ENCODE measurements at places on chromosomes 1 and 21.

DNA sequence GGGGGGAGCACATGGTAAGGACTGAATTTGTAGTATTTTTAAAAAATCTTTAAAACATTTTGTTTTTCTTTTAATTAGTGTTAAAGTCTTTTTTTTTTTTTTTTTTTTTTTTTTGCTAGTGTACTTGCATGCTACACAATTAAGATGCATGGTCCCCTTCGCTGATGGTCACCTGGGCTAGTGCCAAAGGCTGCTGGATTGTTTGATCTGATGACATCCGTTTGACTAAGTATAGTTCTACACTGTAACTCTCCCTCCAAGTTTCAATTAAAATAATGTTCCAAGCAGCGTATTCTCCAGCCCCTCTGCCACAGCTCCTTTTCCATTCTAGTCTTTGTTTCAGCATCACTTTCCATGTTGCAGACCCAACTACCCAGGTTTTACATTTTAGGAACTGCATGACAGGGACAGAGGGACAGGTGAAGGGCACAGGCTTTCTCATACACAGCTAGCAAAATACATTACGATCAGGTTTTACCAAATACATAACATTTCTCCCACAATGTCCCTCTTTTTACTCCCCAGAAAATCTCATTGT, 852 bp upstream of the RAVER2 start:
- DNase-seq: no peak

DNA sequence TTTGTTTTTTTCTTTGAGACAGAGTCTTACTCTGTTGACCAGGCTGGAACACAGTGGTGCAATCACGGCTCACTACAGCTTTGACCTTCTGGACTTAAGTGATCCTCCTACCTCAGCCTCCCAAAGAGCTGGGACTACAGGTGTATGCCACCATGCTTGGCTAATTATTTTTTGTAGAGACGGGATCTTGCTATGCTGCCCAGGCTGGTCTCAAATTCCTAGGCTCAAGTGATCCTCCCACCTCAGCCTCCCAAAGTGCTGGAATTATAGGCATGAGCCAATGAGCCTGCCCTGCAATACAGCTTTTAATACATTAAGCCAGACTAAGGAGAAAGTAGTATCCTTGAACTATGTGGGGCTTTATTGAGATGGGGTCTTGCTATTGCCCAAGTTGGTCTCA, 16.6 kb upstream of the EXOSC10 start:
- DNase-seq: no peak

GRCh38 chr1:229127301-229127700, 143.6 kb upstream of the RAB4A start:
- DNase-seq: no peak

DNA sequence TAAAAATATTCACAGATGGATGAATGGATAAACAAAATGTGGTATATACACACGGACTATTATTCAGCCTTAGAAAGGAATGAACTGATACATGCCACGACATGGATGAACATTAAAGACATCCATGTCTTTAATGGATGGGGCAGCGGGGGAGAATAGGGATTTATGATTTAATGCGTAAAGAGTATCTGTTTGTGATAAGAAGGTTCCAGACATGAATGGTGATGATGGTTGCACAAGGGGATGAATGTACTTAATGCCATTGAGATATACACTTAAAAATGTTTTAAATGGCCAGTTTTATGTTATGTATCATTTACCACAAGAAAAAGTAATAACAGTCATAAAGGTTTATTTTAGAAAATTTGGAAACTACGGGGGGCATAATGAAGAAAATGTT, 108.6 kb upstream of the WLS start:
- no peak for DNase-seq

DNA sequence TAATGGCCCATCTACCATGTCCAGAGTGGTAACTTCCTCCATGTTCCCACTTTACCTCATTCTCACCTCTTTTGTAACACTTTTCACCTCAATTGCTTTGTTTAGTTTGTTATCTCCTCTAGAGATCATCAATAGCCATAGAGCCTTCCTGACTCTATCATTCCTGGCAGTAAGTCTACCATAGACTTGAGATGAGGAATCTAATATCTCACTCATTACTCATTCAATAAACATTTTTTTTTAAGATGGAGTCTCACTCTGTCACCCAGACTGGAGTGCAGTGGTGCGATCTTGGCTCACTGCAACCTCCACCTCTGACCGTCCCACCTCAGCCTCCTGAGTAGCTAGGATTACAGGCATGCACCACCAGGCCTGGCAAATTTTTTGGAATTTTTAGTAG, 7.1 kb downstream of the NMNAT2 start:
- no peak for DNase-seq

- peak; percentile 85 for DNase-seq
Observed at GRCh38 chr1:182629499-182630096, 25.4 kb upstream of the RGS16 start.

GRCh38 chr1:16080422-16081150, 7.1 kb upstream of the FAM131C start:
- no peak for DNase-seq

DNA sequence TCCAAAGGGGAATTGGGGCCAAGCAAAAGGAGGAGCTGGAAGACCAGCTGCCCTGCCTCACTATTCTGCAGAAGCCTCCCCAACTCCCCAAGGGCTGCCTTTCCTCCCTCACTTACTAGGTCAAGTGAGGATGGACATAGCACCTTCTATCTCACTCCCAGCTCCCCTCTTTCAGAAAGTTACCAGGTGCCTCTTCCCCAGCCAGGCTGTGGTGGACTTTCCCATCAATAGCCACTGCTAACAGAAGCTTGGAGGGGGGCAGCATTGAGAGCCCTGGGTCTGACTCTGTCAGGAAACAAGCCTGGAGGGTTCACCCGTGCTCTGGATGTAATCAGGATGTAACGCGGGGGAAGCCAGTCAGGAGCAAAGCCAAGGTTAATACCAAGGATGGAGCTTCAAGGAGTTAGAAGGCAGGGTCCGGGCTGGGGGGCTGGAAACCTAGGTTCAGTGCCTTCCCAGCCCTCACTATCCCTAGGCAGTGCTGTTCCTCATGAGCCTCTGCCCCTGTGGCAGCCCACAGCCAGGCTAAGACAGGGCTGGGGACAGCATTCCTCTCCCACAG, 127.8 kb upstream of the NGF start:
- DNase-seq: no peak

- DNase-seq: no peak
Observed at GRCh38 chr1:111756124-111756513, 418 bp downstream of the DDX20 start.

DNA sequence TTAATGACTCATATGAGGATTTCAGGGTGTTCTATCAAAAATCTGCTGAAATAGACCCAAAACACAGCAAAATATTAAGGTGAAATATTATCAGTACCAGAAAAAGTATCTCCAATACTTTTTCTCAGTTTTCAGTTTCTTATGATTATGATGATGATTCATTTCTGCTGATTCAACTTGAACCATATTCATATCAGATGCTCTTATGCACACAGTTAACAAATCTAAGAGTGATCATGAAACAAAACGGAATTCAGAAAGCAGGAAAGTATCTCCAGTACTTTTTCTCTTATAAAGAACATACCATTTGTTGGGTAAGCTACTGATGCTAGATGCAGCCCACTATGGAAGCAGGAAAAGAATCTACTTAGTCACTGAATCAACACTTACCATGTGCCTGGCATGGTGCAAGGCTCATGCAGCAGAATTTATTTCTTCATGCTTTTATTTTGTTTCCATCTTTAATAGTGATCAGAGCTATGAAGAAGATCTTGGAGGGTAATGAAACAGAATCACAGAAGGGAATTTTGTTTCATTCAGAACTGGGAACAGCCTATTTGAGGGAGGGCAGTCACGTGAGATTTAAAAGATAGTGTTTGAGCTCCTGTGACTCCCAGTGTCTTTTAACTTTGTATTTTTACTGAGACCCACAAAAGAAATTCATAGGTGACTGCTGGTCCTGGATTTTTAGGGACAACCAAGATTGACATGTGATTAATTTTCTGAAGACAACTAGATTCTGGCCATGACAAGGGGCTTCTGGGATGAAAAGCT, 480.6 kb downstream of the SETD4 start:
- DNase-seq: no peak

DNA sequence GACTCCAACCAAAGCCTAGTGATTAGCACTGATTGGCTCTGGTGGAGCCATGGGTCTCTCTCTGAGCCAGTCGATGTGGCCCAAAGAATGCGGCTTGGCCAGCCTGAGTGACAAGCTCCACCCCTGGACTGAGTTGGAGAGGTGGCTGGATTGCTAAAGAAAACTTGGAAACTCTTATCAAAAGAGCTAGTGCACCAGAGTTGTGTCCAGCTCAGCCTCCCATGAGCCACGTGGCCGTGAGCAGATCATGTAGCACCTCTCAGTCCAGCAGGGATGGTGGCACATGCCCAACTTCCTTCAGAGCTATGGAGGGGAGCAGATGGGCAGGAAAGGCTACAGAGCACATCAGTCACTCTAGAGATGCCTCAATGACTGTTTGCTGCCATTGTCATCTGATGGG, 142.8 kb upstream of the VAMP3 start:
- DNase-seq: no peak

GRCh38 chr1:156942576-156942975, 22.1 kb downstream of the LRRC71 start:
- no peak for DNase-seq

DNA sequence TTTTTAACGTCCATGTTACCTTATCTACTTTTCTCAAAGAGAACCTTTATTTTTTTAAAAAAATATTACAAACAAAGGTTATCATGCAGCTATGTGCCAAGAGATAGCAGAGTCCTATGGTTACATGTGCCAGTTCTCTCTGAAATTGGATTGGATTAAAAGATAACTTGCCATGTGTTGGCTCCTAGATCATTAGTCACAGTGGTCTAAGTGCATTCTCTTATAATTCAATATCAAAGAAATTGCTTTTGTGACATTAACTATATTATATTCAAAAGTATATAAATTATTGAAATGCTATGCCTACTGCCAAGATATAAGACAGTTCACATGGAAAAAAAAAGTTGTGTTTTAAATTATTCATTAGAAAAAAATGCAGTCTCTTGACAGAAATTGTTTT, 494.2 kb downstream of the NEGR1 start:
- no peak for DNase-seq

DNA sequence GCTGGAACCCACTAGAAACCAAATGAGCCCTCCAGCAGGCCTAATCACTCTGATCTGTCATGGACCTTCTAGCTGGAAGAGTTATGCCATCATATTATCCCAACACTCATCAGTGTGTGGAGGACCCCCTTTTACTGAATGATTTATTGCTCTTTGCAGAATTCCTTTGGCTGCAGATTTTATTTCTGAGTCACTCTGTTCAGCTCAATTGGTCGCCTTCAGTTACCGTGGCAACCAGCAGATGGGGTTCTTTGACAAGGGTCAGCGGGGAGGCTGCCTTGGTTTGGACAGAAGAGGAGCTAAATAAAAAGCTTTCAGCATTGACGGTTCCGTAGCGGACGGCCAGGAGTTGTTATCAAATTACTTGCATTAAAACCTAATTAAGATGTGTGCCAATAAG, 220.1 kb downstream of the SDCCAG8 start:
- no peak for DNase-seq

DNA sequence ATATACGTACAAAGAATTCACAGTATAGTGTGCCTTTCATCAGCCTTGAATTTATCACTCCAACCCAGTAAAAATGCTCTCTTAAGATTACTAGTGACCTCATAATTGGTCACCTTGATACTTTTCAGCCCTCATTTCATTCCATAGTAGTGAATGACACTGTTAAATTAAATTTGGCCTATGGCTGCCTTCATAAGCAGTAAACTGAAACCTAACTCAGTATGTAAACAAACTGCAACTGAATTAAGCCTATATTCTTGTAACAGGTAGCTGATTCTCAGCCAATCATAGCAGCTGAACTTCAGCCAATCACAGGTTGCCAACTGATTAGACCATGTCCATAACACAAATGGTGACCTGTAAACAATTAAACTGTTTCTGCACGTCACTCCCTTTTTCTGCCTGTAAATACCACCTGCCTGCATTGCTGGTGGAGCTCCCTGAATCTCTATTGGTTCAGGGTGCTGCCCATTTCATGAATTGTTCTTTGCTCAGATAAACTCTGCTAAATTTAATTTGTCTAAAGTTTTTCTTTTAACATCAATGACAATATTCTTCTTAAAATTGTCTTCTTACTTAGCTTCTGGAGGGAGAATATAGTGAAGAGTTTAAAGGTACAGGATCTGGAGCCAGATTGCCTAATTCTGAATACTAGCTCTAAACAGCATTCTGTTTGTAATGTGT, 24.0 kb upstream of the CAMSAP2 start:
- DNase-seq: no peak

DNA sequence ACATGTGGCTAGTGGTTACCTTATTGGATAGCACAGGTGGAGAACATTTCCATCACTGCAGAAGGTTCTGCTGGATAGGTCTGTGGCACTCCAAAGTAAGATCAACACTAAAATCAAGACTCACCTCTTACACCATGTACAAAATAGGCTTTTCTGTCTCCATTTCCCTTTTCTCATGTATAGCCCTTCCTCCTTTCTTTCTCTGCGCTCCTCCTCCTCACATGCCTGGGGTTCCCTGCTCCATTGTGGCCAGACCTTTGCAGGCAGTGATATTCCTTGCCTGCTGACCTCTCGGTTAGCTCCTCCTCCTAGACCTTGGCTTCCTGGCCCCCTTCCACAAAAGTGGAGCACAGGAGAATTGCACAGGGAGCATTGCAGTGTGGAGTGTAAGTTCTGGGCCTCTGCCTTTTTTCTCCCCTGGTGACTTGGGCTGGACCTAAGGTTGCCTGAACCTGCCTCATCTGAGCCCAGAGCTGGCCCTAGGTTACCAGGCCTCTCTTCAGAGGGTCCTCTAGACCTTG, 33.2 kb upstream of the RBM15 start:
- DNase-seq: no peak

DNA sequence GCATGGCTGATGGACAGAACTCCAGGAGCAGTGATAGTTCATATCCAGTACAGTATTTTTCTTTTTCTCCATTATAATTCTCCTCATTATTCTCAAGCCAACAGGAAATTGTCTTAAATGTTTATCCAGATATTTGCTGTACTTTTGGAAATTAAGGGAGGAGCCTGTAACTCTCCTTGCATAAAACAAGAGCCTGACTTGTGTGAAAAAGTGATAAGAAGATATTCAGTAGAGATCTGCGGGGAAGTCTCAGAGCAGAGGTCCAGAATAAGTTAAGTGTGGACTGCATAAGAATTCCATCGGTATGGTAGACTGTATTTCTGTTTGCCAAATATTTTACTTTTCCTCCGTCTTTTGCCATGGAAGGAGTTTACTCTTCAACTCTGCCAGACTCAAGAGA, 70.2 kb downstream of the BACH1 start:
- no peak for DNase-seq

DNA sequence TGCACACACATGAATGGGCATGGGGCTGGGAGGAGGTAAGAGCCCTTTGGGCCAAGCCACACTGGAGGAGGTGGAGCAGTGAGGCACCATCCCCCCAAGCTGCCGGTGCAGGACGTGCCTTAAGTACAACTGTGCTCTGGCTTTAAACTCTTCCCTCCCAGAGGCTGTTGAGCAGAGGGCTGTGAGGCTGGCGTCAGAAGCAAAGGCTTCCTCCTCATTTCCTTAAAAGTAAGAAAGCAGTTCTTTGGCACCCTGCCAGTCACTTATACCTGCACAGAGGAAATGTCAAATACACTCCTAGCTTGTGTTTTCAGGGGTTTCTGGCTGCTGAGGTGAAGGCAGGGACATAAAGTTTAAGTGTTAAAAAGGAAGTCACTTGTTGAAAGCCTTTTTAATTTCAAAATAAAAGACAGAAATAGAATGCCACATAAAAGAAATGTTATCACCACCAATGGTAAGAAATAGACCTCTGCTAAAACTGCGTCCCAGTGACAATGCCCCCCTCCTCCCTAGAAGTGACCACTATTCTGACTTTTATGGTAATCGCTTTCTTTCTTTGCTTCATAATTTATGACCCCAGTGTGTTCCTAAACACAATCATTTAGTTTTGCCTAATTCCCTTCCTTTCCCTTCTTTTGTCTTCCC, 33.0 kb downstream of the LAMC2 start:
- no peak for DNase-seq
